Mesenchymal stem cell (in vitro differentiated cells and primary cell): ENCODE measurements at places on chromosomes 3 and 15.

DNA sequence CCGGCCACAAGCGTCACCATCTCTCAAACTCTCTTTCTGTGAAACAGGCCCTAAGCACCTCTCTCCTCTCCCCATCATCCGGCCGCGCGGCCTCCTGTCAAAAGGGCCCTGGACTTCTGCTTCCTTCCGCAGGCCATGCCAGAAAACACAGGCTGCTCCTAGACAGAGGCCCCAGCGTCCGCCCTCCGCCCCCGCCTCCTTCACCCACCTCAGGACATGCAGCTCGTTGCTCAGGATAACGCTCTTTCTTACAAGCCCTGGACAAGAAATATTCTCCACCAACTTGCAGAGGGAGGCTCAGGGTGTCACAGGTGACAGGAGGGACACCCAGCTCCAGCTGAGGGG is 212.0 kb downstream of the XXYLT1 start:
- H3K4me1 ChIP-seq, result no peaks in the 10 kb centered on the region
- no peaks in the 10 kb centered on the region for H3K36me3 ChIP-seq
- no peak overlapping the region for H3K27ac ChIP-seq
- no peak overlapping the region for H3K4me3 ChIP-seq
- DNase-seq, result no peak
- H3K27me3 ChIP-seq, result peaks cover 56% of the 10 kb centered on the region

DNA sequence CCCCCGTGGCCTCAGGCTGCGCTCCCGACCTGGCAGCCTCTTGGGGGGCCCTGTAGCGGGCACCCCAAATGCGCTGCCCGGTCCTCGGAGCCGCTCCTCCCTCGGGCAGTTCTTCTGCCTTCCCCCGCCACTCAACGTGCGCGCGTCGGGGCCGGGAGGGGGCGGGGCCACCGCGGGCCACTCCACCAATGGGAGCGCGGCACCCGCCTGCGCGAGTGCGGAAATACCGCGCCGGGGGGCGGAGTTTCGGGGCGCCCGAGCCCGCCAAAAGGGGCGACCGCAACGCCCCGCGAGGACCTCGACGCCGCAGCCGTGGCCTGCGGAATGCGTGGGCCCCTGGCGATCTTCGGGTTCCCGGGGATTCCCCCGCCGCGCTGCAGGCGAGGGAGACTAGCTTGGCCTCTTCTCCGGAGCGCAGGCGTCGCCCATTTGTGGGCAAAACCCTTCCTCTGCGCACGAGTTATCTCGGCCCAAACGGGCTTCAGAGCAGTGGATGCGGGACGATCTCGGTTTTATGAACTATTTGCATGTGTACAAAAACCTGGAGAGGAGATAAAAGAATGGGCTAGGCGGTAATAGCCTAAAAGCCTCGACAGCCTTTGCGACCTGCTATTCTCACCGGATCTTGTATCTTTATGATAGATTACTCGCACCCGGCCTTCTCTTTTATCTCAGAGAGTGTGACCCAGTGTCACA is at the start of gene TASOR:
TSS of gene TASOR (minus strand) at position 144 of the 696 bp plus-strand sequence. CDS start 259 bp downstream, outside the sequence.
- H3K27ac ChIP-seq, result peak within 1 kb of the TSS; percentile 87
- DNase-seq, result peak; percentile 76
- H3K36me3 ChIP-seq, result peaks cover 15% of the 10 kb centered on the region
- no peaks in the 10 kb centered on the region for H3K27me3 ChIP-seq

DNA sequence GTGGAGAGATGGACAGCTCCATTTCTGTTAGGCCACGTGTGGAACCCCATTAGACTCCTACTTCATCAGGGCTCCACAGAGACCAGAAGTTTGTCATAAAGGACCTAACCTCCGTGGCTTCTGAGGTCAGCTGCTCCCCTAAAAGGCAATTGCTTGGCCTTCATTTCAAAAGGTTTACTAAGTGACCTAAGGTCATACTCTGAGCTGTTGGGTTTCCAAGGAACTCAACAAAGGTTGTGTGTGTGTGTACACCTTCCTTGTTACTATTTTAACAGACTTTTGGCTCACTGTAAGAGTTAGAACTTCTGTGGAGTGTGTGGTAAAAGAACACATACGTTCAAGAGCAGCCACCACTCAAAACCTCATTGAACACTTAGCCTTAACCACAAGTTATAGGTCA is 73.9 kb downstream of the SEC22A start:
- H3K27ac ChIP-seq, result no peak overlapping the region
- no peaks in the 10 kb centered on the region for H3K27me3 ChIP-seq
- no peak overlapping the region for H3K4me3 ChIP-seq
- no peaks in the 10 kb centered on the region for H3K36me3 ChIP-seq
- H3K4me1 ChIP-seq, result no peaks in the 10 kb centered on the region
- no peak for DNase-seq

- no peak overlapping the region for H3K27ac ChIP-seq
- no peak for DNase-seq
- H3K4me1 ChIP-seq, result peaks cover 24% of the 10 kb centered on the region
- H3K27me3 ChIP-seq, result peaks cover 15% of the 10 kb centered on the region
- H3K36me3 ChIP-seq, result no peaks in the 10 kb centered on the region
Observed at GRCh38 chr3:197364410-197365071, 66.1 kb upstream of the DLG1 start.

GRCh38 chr3:48599077-48599501 is 4.0 kb upstream of the COL7A1 start:
- no peak overlapping the region for H3K4me3 ChIP-seq
- peaks cover 71% of the 10 kb centered on the region for H3K4me1 ChIP-seq
- H3K36me3 ChIP-seq, result peaks cover 66% of the 10 kb centered on the region
- H3K27me3 ChIP-seq, result no peaks in the 10 kb centered on the region
- H3K27ac ChIP-seq, result peak overlapping the region; percentile 91

DNA sequence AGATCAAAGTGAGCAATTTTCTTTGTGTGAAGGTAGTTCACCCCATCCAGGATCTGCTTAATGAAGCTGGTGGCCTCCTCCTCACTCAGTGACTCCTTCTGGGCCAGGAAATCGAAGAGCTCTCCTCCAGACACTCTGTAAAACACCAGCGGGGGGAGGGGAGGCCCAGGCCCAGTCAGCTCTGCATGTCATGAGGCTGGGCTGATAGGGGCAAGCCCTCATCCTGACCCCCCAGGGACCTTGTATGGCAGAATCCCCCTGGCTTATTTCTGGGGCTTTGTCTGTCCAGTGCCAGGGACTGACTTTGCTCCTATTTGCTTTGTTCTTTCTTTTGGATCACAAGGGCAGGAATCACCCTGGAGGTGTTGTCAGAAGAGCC is 74.9 kb downstream of the DAPK2 start:
- H3K4me3 ChIP-seq, result no peak overlapping the region
- no peaks in the 10 kb centered on the region for H3K36me3 ChIP-seq
- H3K27ac ChIP-seq, result no peak overlapping the region
- peaks cover 4% of the 10 kb centered on the region for H3K4me1 ChIP-seq

DNA sequence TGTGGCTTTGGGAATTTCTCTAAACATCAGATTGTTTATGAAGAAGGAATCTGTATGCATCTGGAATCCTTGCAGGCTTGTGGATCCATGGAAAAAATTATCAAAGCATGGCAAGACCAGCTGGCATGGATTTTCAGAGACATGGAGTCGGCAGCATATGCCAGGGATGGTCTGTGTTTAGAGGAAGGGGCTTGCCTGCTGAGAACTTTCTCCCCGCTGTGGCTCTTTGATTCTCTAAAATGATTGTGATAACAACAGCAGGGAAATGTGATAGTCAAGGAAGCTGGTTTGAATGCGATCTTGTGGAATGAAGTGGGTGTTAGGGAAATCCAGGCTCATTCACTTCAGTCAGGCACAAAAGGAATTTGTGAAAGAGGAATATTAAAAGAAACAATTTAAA is 245.7 kb upstream of the THRB start:
- no peak overlapping the region for H3K4me3 ChIP-seq
- DNase-seq, result no peak
- no peaks in the 10 kb centered on the region for H3K4me1 ChIP-seq
- no peaks in the 10 kb centered on the region for H3K36me3 ChIP-seq

- no peaks in the 10 kb centered on the region for H3K27me3 ChIP-seq
- no peaks in the 10 kb centered on the region for H3K36me3 ChIP-seq
- DNase-seq, result no peak
- H3K4me3 ChIP-seq, result no peak overlapping the region
- no peak overlapping the region for H3K27ac ChIP-seq
- peaks cover 5% of the 10 kb centered on the region for H3K4me1 ChIP-seq
Observed at GRCh38 chr15:66681395-66681794, 20.6 kb upstream of the SMAD6 start.

DNA sequence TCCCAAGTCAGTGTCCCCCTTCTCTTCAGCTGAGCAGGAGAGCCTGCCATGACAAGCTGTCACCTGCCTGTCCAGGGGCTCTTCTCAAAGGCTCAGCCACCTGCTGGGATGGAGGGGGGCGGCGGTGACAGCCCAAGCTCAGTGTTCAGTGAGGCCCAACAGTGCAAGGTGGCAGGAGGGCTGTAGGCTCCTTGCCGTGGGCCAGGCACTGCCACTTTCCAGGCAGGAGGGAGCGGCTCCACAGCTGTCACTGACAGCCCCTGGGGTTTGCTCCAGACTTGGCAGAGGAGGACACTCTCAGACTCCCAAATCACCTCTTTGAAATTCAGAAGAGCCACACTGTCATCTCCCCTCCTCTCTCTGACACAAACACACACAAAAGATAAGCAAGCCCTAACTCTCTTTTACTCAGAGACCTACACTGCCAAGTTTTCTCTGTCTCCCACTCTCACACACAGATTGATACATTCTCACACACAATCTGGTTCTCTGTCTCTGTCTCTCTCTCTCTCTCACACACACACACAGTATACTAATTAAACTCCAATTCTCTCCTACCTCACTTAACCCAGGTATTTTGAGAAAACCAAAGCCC is 443.3 kb downstream of the EPHB1 start:
- H3K4me1 ChIP-seq, result no peaks in the 10 kb centered on the region
- no peaks in the 10 kb centered on the region for H3K27me3 ChIP-seq
- no peak overlapping the region for H3K27ac ChIP-seq
- no peak for DNase-seq

DNA sequence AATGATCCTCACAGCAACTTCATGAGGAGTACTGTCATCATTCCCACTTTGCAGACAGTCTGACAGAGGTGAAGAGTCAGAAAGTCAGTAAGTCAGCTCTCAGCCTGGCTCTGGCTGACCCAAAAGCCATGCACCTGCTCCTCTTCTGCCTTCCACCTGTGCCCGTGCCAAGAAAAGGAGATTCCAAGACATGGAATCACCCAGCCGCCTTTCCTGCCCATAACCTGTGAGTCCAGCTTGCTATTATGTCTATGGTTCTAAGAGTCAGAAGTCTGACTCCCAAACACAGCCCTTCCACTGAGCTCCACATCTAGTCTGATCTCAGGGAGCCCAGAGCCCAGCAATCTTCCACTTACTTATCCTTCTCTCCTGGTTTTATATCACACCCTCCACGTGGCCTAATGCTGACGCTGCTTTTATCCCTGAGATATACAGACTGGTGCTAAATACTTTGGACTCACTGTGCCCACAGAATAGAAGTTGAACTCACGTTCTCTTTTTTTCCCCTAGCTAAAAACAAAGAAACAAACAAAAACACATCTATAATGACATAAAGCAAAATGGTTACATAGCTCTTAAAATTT is 66.0 kb downstream of the PLD1 start:
- H3K36me3 ChIP-seq, result peaks cover 11% of the 10 kb centered on the region
- H3K27me3 ChIP-seq, result no peaks in the 10 kb centered on the region
- DNase-seq, result no peak
- H3K27ac ChIP-seq, result no peak overlapping the region
- peaks cover 9% of the 10 kb centered on the region for H3K4me1 ChIP-seq
- no peak overlapping the region for H3K4me3 ChIP-seq

DNA sequence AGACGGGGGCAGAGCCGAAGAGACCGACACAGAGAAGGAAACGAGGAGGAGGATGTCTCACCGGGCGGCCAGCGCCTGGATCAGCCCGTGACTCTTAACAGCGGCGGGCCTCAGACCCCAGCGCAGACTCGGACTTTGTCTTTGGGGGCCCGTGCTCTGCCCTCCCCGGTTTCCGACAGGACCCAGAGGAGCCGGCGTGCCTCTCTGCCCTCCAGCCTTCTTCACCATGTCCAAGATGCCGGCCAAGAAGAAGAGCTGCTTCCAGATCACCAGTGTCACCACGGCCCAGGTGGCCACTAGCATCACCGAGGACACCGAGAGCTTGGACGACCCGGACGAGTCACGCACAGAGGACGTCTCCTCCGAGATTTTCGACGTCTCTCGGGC is 1.0 kb downstream of the TSC22D2 start:
- H3K27me3 ChIP-seq, result no peaks in the 10 kb centered on the region
- peaks cover 15% of the 10 kb centered on the region for H3K36me3 ChIP-seq
- peak overlapping the region; percentile 96 for H3K4me3 ChIP-seq
- DNase-seq, result no peak

DNA sequence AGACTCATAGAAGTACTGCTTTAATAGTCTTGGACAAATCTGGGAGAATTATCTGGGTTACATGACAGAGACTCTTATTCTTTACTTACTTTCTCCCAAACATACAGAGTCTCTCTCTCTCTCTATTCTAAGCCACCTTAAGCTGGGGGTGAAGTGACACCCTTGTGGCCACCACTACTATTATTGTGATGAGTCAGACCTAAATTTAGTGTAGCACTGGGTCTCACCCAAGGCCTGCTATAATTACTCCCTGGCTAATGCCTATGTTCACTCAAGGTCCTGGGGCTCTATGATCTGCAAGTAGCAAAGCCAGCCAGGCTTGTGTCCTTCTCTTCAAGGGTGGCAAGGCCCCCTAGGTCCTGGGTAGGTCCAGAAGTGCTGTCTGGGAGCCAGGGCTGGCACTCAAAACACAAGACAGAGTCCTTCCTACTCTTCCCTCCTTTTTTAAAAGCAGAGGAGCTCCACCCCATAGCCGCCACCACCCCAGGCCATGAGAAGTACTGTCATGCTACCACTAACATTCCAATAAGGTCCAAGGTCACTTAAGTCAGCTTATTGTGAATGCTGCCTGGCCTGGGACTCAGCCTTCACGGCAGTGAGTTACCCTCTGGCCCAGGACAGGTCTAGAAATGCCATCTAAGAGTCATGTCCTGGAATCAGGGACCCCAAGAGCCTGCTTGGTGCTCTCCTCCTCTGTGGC is 183.6 kb downstream of the POLQ start:
- no peak overlapping the region for H3K27ac ChIP-seq
- H3K4me1 ChIP-seq, result no peaks in the 10 kb centered on the region
- no peak overlapping the region for H3K4me3 ChIP-seq
- H3K36me3 ChIP-seq, result no peaks in the 10 kb centered on the region
- DNase-seq, result no peak

DNA sequence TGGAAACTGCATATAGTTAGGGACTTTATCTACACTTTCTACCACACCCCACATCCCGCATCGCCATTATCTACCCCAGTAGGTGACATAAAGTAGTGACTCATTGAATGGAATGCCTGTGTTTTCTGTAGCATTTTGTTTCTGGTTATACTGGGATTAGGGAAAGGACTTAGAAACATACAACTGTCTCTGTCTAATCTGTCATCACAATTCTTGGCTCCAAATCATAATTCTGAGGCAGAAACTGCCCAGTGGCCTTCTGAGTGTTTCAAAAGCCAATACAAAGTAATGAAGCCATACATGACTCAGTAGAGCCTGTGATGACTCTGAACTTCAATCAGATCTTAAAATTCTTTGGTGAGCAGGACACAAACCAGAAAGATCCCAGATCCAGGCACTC is 115.7 kb upstream of the CHRM5 start:
- no peak overlapping the region for H3K27ac ChIP-seq
- H3K27me3 ChIP-seq, result no peaks in the 10 kb centered on the region
- H3K4me3 ChIP-seq, result no peak overlapping the region
- DNase-seq, result peak; percentile 63

- no peak for DNase-seq
- no peaks in the 10 kb centered on the region for H3K27me3 ChIP-seq
- H3K4me3 ChIP-seq, result no peak overlapping the region
- H3K4me1 ChIP-seq, result no peaks in the 10 kb centered on the region
- no peaks in the 10 kb centered on the region for H3K36me3 ChIP-seq
Observed at GRCh38 chr3:105144837-105145236, 221.9 kb upstream of the ALCAM start.

- no peaks in the 10 kb centered on the region for H3K27me3 ChIP-seq
- H3K36me3 ChIP-seq, result no peaks in the 10 kb centered on the region
Observed at GRCh38 chr3:195906865-195907683, 1.3 kb downstream of the TNK2 start.
